Pancreas (tissue), 10 donors: ENCODE measurements at places on chromosomes 4 and X. TPM values are rescaled to one million over a fixed set of nuclear protein-coding genes. Genes with fewer than 3 reads are reported as not detected.
A peak's percentile ranks its signal among the peaks of the same experiment; 100 is the strongest.

SRPX2 gene
- 5.4 TPM for total RNA-seq

DNA sequence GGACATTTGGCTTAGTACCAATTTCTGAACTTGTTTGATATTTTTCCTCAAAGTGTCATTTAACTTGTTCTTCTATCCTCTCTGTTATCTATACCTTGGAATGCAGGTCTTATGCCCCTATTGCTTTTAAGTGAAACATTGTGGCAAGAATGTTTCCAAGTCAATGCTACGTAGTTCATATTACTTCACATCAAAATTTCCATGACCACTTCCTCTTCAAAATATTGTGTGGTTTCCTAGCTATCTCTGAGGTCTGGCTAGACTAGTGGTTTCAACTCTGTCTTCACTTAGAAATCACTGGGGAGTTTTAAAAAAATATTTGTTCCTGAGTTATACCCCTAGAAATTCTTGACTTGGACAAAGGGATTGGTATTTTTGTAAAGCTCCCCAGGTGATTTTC is 20.2 kb upstream of the RASGEF1B start:
- peak overlapping the region; percentile 65 for H3K27ac ChIP-seq
- no peaks in the 10 kb centered on the region for H3K36me3 ChIP-seq
- no peaks in the 10 kb centered on the region for H3K4me1 ChIP-seq

COL4A6 gene
- total RNA-seq, result 0.06 TPM

FGD1 gene
- 2.3 TPM for total RNA-seq

DNA sequence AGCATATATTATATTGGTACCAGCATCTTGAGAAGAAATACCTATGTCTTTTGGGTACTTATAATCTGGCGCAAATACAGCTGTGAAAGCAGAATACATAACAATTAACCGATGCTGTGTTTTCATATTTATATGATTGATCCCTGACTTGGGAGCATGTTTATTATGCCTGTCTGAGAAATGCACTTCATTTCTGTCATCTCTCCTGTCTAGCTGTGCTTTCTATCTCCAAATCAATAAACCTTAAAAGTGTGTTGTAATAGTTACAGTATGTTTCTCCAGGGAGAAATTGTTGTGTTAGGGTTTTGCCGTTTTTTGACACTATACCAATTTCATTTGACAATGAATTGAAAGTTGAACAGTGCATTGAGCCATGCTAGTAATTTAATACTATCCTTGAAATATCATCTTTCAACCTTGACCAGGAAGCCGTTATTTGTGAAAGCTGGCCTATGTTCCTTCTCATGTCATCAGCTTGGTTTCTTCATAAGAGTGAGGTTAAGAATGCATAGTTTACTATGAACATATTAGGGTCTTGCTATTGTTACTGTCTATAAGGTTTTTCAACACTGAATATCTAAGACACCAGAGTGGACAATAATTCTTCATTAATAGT is 206.2 kb upstream of the PCDH18 start:
- DNase-seq, result no peak
- no peak overlapping the region for H3K4me3 ChIP-seq
- H3K36me3 ChIP-seq, result no peaks in the 10 kb centered on the region
- no peaks in the 10 kb centered on the region for H3K4me1 ChIP-seq

- no peak overlapping the region for H3K27ac ChIP-seq
- no peaks in the 10 kb centered on the region for H3K36me3 ChIP-seq
- no peak overlapping the region for H3K4me3 ChIP-seq
- H3K4me1 ChIP-seq, result peaks cover 8% of the 10 kb centered on the region
Observed at GRCh38 chr4:84907145-84907544, 59.3 kb downstream of the WDFY3 start.

TMEM185A gene
- total RNA-seq, result 13.7 TPM
